ENCODE measurements at places on chromosomes 5 and 9. TPM values are rescaled to one million over a fixed set of nuclear protein-coding genes. Genes with fewer than 3 reads are reported as not detected.

Gene ZNF879
- total RNA-seq = 20.3 TPM

Gene MTMR12
- total RNA-seq = 35.6 TPM

Gene PCDHGA8
- total RNA-seq = 10.1 TPM

Gene ZDHHC11B
- total RNA-seq = 2.6 TPM

Gene C9
- not detected for total RNA-seq

Gene MPDZ
- total RNA-seq = 110 TPM

Gene C5orf52
- not detected for total RNA-seq

Gene SECISBP2
- total RNA-seq = 98.0 TPM

Gene INSL4
- total RNA-seq = not detected

Gene BARHL1
- total RNA-seq = not detected

Gene ENTPD2
- total RNA-seq = 7.0 TPM

Gene CCDC152
- total RNA-seq = 6.1 TPM

Gene GRIN1
- 12.7 TPM for total RNA-seq

Gene TMEM252
- not detected for total RNA-seq

Gene OR1Q1
- total RNA-seq = not detected

Gene C9orf153
- 1.2 TPM for total RNA-seq

Gene LCN1
- total RNA-seq = 13.0 TPM

Gene PCDHB4
- 4.5 TPM for total RNA-seq

Gene SHLD3
- total RNA-seq = 10.0 TPM

Gene INSL6
- total RNA-seq = not detected

Gene DOCK2
- 7.8 TPM for total RNA-seq

Gene PCDHA1
- total RNA-seq = 0.71 TPM

Gene C1QTNF2
- total RNA-seq = 16.9 TPM

Gene CAMK4
- 28.8 TPM for total RNA-seq
